MCF 10A (cell line): ENCODE measurements at places on chromosomes 6 and 20. TPM values are rescaled to one million over a fixed set of nuclear protein-coding genes. Genes with fewer than 3 reads are reported as not detected.

DNA sequence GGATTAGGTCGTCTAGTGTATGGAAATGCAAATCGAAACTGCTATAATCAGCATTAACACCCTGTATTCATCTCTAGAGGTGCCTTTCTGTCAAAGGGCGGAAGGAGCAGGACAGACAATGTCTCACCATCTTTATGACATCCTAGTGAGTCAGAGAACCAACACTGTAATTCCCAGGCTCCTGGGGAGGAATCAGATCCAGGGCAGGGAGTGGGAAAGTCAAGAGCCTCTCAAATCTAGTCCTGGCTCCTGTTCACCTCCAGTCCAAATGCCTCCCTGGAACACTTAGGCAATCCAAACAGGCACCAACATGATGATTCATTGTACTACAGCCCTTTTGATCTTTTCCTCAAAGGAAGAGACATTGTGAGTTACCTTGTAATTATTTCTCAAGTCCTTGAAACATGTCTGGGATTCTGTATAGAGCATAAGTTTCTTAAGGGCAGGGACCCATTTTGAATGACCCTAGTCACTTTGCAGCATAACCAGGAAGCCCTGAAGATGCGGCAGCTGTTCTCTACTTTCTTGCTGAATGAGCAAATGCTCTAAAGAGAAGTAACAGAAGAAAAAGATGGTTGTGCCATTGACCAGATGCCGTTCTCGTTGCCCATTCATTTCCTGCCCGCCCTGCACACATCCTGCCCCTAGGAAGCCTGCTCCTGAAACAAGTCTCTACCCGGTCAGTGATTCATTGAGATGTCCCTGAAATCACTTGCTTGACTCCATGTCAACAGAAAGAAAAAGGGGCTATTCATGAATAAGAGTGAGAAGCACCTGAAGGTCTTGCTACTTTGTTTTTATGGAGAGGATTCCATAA lies 112.8 kb upstream of the JARID2 start:
- H3K4me1 ChIP-seq, result peaks cover 14% of the 10 kb centered on the region
- no peak overlapping the region for H3K4me3 ChIP-seq
- no peaks in the 10 kb centered on the region for H3K27me3 ChIP-seq
- peak overlapping the region; percentile 75 for H3K27ac ChIP-seq
- peak; percentile 100 for DNase-seq
- H3K36me3 ChIP-seq, result no peaks in the 10 kb centered on the region

DNA sequence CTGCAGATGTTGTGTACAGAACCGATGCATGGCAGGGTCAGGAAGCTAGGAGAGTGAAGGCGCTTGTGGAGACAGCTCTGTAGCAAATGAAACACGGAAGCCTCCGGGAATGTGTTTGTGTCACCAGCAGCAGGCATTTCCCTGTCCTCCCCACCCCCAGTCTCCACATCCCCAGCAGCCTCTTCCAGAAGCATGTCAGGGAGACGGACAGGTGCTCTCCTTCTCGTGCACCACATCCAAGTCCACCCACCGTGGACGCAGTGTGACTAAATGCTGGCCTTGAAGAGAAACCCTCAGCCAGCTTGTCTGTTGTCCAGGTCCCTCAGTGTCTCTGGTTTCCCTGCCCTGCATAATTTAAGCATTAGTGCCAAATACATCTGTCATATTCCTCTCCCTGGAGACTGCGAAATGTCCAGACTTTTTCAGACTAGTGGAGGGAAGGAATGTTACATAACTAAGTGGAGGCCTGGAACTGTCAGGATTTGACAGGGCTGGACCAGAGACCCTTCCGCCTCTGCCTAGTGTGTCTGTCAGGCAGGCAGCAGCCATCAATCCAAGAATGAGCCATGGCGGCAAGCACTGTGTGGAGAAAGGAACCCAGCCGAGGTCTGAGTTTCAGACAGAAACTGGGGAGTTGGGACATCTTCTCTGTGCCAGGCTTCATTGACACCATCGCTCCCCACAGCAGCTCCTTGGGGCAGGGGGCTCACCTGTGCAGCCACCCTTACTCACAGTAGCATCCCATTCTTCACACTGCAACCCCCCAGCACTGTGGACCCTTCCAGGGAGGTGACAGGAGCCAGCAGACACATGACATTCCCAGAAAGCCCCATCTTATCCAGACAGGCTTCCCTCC lies 26.6 kb upstream of the PI16 start:
- H3K4me3 ChIP-seq, result no peak overlapping the region
- H3K27ac ChIP-seq, result no peak overlapping the region
- H3K4me1 ChIP-seq, result peaks cover 15% of the 10 kb centered on the region
- no peak for DNase-seq
- H3K27me3 ChIP-seq, result no peaks in the 10 kb centered on the region
- peaks cover 39% of the 10 kb centered on the region for H3K36me3 ChIP-seq

- H3K36me3 ChIP-seq, result peaks cover 21% of the 10 kb centered on the region
- no peaks in the 10 kb centered on the region for H3K27me3 ChIP-seq
- no peak overlapping the region for H3K4me3 ChIP-seq
- peaks cover 31% of the 10 kb centered on the region for H3K4me1 ChIP-seq
- peak overlapping the region; percentile 31 for H3K27ac ChIP-seq
These were observed 81.3 kb downstream of the TRERF1 start for GRCh38 chr6:42370323-42370985.

- H3K4me3 ChIP-seq, result no peak overlapping the region
- no peak overlapping the region for H3K27ac ChIP-seq
- no peaks in the 10 kb centered on the region for H3K4me1 ChIP-seq
- H3K36me3 ChIP-seq, result no peaks in the 10 kb centered on the region
These were observed 3.2 kb upstream of the REPS1 start for GRCh38 chr6:138991206-138991605.

GRCh38 chr6:18155864-18156421 lies 721 bp downstream of the KDM1B start:
- peak; percentile 90 for DNase-seq
- H3K27ac ChIP-seq, result peak overlapping the region; percentile 97
- H3K4me1 ChIP-seq, result peaks cover 16% of the 10 kb centered on the region
- H3K36me3 ChIP-seq, result peaks cover 20% of the 10 kb centered on the region
- peak overlapping the region; percentile 94 for H3K4me3 ChIP-seq

DNA sequence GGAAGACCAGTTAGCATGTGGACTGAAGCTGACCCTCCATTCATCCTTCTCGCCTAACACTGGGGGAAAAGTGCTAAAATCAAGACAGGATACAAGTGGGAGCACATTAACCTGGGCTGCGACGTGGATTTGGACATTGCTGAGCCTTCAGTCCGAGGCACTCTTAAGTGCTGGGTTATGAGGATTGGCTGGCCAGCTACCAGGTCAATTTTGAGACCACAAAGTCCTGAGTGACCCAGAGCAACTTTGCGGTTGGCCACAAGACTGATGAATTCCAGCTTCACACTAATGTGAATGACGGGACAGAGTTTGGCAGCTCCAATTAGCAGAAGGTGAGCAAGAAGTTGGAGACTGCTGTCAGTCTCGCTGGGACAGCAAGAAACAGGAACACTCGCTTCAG lies 20.7 kb downstream of the FUCA2 start:
- H3K4me1 ChIP-seq, result no peaks in the 10 kb centered on the region
- H3K4me3 ChIP-seq, result no peak overlapping the region
- H3K27me3 ChIP-seq, result no peaks in the 10 kb centered on the region
- no peak for DNase-seq
- no peak overlapping the region for H3K27ac ChIP-seq
- H3K36me3 ChIP-seq, result peaks cover 18% of the 10 kb centered on the region

DNA sequence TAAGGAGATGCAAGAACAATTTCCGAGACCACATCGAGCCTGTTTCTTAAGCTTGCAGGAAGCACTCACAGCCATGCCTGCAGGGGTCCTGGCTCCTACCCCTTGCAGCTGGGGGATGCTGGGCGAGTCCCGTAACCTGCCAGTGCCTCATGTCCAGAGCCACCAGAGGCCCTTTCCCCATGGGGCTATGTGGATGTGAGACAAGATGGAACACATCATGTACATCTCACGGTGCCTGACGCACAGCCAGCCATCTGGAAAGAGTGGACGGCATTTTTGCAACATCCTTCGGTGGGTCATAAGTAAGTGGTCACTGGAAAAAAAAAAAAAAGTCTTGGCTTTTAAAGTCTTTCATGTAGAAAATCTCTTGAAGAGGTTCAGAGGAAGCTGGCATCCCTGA lies 72.8 kb downstream of the CDH4 start:
- H3K27me3 ChIP-seq, result no peaks in the 10 kb centered on the region
- DNase-seq, result no peak
- no peak overlapping the region for H3K4me3 ChIP-seq
- no peak overlapping the region for H3K27ac ChIP-seq

GRCh38 chr20:37353285-37353849 lies 7.4 kb downstream of the SRC start:
- no peaks in the 10 kb centered on the region for H3K27me3 ChIP-seq
- no peak overlapping the region for H3K4me3 ChIP-seq
- peaks cover 4% of the 10 kb centered on the region for H3K36me3 ChIP-seq

- no peak overlapping the region for H3K4me3 ChIP-seq
- H3K27ac ChIP-seq, result no peak overlapping the region
- no peak for DNase-seq
- peaks cover 85% of the 10 kb centered on the region for H3K27me3 ChIP-seq
- H3K4me1 ChIP-seq, result no peaks in the 10 kb centered on the region
- H3K36me3 ChIP-seq, result no peaks in the 10 kb centered on the region
These were observed 129.3 kb downstream of the KLHL32 start for GRCh38 chr6:97053643-97054411.

- no peaks in the 10 kb centered on the region for H3K36me3 ChIP-seq
- H3K27me3 ChIP-seq, result no peaks in the 10 kb centered on the region
- no peak for DNase-seq
- no peak overlapping the region for H3K4me3 ChIP-seq
These were observed 266.4 kb upstream of the PRDM1 start for GRCh38 chr6:105819745-105820144.

DNA sequence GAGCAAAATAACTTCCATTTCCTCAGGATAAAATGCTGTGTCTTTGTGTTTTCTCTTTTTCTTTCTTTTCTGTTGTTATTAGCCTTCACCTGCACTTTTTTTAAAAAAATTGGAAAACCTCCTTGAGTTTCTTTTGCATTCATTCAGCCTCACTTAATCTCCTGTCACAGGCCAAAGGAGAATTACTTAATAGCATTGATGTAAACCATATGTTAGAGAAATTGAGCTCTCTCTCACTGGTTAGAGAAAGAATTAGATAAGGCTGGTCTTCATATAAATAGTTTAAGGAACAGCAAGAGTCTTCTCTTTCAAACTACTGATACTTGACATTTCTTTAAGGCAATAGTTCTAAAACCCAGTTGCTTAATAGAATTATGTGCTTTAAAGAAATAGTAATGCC lies 564.2 kb downstream of the TFAP2B start:
- H3K27me3 ChIP-seq, result no peaks in the 10 kb centered on the region
- H3K4me1 ChIP-seq, result no peaks in the 10 kb centered on the region
- no peak overlapping the region for H3K27ac ChIP-seq
- no peak overlapping the region for H3K4me3 ChIP-seq

- peaks cover 15% of the 10 kb centered on the region for H3K4me1 ChIP-seq
- H3K27me3 ChIP-seq, result no peaks in the 10 kb centered on the region
- no peak overlapping the region for H3K27ac ChIP-seq
- no peak for DNase-seq
- no peak overlapping the region for H3K4me3 ChIP-seq
These were observed 232.0 kb downstream of the BCAS1 start for GRCh38 chr20:53838311-53838868.

- H3K27me3 ChIP-seq, result no peaks in the 10 kb centered on the region
- peaks cover 19% of the 10 kb centered on the region for H3K4me1 ChIP-seq
- H3K36me3 ChIP-seq, result peaks cover 6% of the 10 kb centered on the region
- no peak overlapping the region for H3K27ac ChIP-seq
- H3K4me3 ChIP-seq, result no peak overlapping the region
These were observed 75.1 kb downstream of the ARID1B start for GRCh38 chr6:156852147-156852857.

GRCh38 chr20:64038224-64038564 lies 2.2 kb downstream of the C20orf204 start:
- H3K4me1 ChIP-seq, result peaks cover 9% of the 10 kb centered on the region
- peaks cover 29% of the 10 kb centered on the region for H3K36me3 ChIP-seq
- no peaks in the 10 kb centered on the region for H3K27me3 ChIP-seq
- H3K27ac ChIP-seq, result no peak overlapping the region

DNA sequence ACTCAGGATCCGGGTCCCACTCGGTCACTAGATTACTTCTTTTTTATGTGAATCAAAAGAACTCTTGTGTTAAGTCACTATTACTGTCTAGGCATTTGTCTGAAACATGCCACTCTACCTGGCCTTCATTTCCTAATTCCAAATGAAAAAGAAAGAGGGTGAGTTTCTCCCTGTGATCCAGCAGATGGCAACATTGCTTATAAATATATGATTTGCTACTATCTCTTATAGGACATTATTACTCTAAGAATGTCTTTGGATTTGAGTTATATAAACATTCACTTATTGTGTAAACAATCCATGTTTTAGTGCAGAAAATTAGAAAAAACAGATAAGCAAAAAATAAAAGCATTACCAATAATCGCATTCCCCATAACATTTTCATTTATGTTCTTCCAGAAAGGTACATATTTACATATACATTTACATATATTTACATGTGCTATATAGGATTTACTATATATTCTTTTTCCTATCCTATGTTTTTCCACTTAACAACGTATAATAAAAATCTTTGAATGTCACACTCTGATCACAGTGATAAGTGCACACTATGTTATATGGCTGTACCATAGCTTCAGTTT lies 66.9 kb downstream of the FAXC start:
- no peaks in the 10 kb centered on the region for H3K27me3 ChIP-seq
- H3K4me3 ChIP-seq, result no peak overlapping the region
- H3K36me3 ChIP-seq, result peaks cover 5% of the 10 kb centered on the region
- no peak overlapping the region for H3K27ac ChIP-seq

DNA sequence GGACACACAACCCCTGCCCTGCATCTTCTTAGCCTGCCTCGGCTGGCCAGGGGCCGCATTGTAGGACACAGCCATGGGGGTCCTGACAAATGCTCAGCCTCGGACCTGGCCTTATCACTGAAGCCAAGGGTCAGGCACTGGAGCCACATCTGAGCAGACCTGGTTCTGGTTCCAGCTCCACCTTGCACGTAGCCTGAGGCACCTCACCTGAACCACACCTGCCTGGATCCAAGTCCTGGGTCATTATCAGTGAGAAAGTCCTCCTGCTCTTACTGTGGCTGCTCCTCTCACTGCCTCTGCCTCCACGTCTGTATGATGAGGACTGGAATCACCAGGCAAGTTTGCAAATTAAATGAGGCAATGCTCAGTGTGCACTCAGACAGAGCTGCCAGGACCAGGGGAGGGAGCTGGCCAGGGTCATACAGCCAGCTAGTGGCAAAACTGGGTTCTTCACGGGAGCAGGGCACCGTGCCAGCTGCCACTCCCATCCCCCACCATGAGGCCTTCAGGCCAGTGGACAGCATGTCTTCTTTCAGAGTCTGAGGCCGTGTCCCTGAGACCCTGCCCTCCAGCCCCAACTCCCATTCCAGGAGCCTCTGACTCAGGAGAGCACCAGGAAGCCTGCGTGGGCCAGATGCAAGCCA lies 40.2 kb downstream of the MRPL14 start:
- DNase-seq, result peak; percentile 48
- no peaks in the 10 kb centered on the region for H3K4me1 ChIP-seq
- no peaks in the 10 kb centered on the region for H3K27me3 ChIP-seq
- H3K36me3 ChIP-seq, result no peaks in the 10 kb centered on the region
- H3K27ac ChIP-seq, result no peak overlapping the region
- no peak overlapping the region for H3K4me3 ChIP-seq

BFSP1 gene
- total RNA-seq, result 3.5 and 3.9 TPM in 2 replicates

BCAS4 gene
- 5.4 and 7.9 TPM in 2 replicates for total RNA-seq

RBBP8NL gene
- not detected in 2 replicates for total RNA-seq

AGPAT1 gene
- total RNA-seq, result 37.8 and 43.4 TPM in 2 replicates
